ENCODE measurements at places on chromosomes 1 and 21.

DNA sequence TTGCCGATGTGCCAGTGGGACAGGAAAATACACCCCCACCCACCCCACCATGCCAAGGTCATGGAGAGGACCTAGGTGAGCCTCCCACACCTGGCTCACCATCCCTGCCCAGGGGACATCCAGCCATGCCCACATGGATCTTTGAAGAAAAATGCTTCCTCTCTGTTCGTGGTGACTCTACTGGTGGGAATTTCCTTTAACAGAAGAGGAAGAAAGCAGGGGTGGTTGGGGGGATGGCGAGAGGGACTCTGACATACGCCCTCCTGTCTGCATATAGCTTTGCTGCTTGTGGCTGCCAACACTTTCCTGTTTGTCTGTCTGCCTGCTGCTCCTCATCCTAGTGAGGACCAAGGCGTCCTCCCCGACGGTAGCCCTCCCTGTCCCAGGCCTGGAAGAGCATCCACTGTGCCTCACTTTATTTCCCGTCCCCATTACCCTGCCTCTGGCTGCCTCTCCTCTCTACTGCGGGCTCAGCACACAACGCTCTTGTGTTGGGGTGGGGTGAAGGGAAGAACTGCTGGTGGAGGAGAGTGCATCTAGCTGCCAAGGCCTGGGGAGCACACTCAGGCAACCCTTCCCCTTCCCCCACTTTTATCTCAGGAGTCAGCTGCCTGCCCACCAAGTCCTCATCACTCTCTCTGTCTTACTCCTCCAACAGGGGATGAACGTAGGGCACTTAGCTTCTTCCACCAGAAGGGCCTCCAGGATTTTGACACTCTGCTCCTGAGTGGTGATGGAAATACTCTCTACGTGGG lies 2.5 kb downstream of the SEMA4A start:
- no peak for DNase-seq

- DNase-seq, result peak; percentile 77
These were observed 9.1 kb downstream of the ITGB2 start for GRCh38 chr21:44911384-44912157.

GRCh38 chr1:186082235-186082937 lies 292.7 kb downstream of the TPR start:
- peak; percentile 98 for DNase-seq

GRCh38 chr1:65493802-65494201 lies 73.3 kb downstream of the LEPR start:
- DNase-seq, result no peak

DNA sequence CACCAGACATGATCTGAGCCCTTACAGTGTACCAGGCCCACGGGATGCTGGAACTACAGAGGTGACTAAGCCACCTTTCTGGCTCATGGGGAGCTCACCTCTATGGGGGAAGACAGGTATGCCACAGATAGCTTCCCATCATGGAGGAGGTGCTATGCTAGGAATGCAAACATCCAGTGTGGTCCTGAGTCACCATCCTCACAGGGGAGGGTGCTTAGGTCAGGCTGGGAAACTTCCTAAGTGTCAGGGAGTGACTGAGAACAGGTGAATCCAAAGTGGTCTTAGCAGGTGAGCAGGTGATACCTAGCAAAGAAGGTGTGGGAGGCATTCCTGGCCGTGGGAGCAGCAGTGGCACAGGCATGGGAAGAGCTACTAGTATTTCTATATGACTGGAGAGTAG lies 8.6 kb upstream of the RASSF5 start:
- DNase-seq, result no peak

DNA sequence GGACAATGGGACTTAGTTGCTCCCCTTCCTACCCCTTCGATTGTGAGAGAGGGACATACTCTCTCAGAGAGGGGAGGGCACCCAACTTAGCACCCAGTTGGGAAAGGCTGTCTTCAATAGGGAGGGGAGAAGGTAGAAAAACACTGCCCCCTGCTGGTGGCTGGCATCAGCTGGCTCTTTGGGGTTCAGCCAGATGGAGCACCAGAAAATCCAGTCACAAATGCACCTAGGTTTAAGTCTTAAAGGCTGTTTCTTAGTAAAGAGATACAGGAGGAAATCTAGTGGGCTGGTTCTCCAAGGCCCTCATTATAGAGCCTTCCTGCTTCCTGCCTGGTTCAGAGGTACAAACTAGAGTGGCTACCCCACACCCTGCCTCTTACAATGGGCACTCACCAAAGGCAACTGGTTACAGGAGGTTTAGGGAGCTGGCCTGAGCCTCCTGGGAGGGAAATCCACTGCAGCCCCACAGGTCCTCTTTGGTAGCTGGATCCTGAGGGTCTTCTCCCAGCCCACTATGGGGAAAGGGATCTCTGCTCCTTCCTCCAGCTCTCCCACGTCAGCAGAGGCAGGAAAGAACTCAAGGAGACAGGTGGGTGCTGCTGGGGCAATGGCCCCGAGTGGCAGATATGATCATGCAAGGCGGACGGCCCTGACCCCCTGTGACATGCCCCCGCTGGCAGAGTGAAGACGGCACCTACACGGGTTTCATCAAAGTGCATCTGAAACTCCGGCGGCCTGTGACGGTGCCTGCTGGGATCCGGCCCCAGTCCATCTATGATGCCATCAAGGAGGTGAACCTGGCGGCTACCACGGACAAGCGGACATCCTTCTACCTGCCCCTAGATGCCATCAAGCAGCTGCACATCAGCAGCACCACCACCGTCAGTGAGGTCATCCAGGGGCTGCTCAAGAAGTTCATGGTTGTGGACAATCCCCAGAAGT lies 28.3 kb downstream of the EIF2D start:
- DNase-seq, result peak; percentile 56

DNA sequence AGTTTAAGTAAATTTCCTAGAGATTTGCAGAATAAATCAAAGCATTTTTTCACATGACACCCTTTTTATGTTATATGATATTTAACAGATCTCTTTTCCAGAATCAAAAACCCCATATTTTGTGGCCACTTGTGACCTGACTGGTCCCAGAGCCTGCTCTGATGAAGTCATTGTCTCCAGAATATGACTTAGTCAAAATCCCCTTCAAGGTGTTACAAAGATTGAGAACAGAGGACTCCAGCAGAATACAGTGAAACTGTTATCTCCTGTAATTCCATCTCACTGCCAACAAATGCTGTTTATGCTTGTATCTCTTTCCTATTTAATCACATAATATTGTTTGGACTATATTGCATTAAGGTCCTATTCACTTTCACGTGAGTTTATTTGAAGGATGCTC lies 25.6 kb downstream of the RGS1 start:
- DNase-seq, result no peak

- DNase-seq, result no peak
These were observed 5.1 kb upstream of the ELAVL4 start for GRCh38 chr1:50103615-50104081.

DNA sequence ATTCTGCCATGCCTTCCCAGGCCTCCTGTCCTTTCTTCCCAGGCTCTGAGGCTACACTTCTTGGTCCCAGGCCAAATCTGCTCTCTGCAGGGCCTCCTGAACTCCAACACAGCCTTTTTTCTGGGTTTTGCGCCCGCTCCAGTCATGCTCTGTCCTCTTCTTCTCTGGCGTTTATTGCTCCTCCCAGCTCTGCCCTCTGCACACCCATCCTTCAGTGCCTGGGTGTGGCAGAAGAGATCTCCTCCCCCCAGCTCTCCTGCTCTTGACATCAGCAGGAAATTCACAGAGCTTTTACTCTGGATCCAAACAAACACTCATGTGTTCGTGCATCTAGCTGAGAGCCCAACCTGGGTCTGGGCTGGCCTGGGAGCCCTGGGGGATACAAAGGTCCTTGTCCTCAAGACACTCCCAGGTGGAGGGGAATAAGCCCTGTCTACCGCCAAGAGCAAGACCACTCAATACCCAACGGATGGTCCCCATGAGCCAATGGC lies 22.9 kb upstream of the EPS8L3 start:
- DNase-seq, result no peak

DNA sequence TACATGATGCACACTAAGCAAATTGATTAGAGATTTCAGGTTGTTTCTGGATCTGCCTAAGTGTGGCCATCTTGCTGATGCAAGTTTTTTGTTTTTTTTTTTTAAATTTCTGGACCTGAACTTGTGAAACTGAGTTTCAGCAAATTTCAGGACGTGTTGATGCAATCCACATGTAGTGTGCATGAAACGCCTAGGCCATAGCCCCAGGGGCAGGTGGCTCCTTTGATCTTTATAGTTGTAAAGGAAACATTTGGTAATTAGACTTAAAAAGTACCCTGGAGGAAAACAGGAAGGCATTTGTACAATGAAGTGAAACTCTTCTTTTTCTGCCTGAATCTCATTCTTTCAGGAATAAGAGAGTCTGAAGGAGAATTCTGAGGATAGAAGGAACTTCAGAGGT lies 162.2 kb upstream of the LHX8 start:
- no peak for DNase-seq

DNA sequence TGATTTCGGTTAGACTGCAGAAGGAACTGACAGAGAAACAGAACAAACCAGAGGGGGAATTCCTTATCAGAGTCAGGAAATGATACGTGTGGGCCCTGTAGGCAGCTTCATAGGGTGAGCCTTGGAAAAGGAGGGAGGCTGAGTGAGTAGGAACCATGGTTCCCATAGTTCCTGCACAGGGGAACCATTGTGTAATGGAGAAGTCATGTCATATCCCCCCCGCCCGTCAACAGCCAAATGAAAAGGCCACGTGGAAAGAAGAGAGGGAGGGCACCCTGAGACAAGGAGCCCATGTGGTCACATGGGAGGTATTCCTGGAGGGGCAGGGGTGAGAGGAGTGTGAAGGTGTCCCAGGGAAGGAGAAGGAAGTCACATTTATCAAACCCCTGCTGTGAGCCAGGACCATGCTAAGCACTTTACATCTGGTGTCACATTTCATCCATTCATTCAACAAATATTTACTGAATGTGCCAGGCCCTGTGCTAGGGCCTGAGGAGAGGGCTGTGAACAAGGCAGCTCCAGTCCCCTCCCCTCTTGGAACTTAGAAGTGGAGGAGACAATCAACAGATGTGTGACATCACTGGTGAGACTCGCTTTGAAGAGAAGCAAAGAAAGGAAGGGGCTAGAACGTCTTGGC lies 15.7 kb upstream of the FGR start:
- no peak for DNase-seq

DNA sequence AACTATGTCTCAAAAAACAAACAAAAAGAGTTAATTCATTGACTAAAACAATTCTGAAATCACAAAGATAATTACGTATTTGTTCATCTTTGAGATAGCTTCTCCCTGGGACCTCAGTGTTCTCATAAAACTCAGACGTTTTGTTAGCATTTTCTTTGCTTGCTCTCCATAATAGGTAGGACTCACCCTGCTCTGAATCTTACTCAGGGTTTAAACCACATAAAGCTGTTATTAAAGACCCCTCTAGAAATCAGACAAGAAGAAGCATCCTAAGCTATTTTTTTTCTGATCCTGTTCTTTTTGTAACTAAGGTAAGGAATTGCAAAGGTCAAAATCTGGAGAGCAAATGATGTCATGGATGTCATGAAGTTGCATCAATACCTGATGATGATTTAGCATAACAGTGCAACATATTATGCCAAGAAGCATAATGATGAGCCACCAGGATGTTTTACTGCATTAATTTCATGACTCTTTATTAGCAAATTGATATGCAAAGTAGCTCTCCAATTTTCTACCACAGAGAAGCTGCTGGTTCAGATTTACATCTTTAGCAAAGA lies 2.4 kb downstream of the FBXO42 start:
- no peak for DNase-seq

GRCh38 chr21:16279731-16280581 lies 550.2 kb downstream of the USP25 start:
- no peak for DNase-seq

- DNase-seq, result peak; percentile 16
These were observed 839 bp downstream of the SWT1 start for GRCh38 chr1:185157599-185158412.

- DNase-seq, result no peak
These were observed 131.2 kb downstream of the URB2 start for GRCh38 chr1:229757226-229757625.

- DNase-seq, result no peak
These were observed 437.6 kb downstream of the PRDM2 start for GRCh38 chr1:14137411-14138134.

DNA sequence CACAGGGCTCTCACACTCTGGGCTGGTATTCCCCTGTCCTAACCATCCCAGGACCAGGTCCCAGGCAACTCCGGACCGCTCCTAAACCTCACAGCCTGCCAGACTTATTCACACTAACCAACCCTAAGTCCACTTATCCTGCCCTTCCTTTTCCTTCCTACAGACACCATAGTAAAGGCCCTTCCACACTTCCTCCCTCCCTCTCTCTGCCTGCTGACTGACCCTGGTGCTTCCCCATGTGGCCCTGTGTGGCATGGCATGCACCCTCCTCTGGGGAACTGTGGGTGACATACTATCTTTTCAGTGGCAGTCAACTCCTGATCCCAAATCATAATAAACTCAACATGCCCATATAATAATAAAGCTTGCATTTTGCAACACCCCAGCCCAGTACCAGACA lies 155.1 kb upstream of the DNAH14 start:
- DNase-seq, result no peak

Measured in NCI-H2081 (cell line).